Adrenal gland (tissue), 19 donors: ENCODE measurements at places on chromosomes 4 and X.

DNA sequence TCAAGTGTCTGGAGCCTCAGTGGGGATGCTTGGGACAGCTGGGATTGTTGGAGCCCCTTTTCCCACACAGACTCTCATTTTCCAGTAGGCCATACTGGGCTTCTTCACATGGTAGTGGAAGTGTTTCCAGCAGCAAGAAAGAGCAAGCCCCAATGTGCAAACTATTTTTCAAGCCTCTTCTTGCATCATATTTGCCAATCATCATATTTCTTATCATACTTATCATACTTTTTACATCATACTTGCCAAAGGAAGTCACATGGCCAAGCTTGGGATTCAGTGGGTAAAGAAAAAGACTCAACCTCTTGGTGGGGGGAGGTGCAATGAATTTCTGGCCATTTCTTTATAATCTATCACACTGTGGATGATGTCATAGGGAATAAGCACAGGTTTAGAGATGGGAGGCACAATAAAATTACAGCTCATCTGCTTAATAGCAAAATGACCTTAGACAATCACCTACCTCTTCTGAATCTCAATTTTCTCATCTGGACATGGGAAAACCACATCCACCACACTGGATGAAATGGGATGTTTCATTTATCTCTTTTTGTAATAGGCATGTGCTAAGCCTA, 174.2 kb downstream of the MID1IP1 start:
- DNase-seq: no peak

- DNase-seq: no peak
Measured at GRCh38 chrX:149010853-149011224, 494.3 kb downstream of the IDS start.

- no peak for DNase-seq
Measured at GRCh38 chr4:45692131-45692735, 431.6 kb downstream of the GABRG1 start.

DNA sequence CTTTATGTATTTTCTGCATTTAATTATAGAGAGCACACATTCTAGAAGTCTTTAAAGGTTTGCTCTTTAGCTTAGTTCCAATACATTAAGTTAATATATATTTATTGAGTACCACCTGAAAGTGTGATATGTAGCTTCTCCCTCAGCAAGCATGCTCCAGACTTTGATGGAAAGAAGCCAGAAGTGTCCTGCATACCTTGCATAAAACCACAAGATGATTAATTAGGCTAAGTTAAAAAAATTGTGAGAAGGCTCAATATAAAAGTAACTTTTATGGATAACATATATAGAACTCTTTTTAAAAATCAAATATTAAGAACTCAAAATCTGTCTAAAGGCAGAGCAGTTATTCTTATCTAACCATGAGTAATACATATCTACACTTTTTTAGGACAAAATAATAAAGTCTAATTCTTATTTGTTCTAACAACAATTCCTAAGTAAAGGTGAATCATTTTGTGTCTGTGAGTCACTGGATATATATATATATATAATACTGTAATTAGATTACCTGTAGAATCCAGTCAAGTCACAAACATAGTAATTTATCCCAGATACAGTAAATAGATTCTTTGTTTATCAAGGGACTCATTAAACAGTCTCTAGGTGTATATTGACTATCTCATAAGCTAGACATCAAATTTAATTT, 51.2 kb downstream of the INTS12 start:
- no peak for DNase-seq

GRCh38 chr4:150401083-150401687, 180.8 kb upstream of the MAB21L2 start:
- no peak for DNase-seq

GRCh38 chr4:164730705-164731393, 23.1 kb upstream of the SMIM31 start:
- no peak for DNase-seq

GRCh38 chr4:89307446-89308160, at the start of gene GPRIN3:
TSS of gene GPRIN3 (minus strand) at chr4:89307800. CDS start at chr4:89250110, 57,690 bp downstream.
- peak; percentile 44 for DNase-seq

DNA sequence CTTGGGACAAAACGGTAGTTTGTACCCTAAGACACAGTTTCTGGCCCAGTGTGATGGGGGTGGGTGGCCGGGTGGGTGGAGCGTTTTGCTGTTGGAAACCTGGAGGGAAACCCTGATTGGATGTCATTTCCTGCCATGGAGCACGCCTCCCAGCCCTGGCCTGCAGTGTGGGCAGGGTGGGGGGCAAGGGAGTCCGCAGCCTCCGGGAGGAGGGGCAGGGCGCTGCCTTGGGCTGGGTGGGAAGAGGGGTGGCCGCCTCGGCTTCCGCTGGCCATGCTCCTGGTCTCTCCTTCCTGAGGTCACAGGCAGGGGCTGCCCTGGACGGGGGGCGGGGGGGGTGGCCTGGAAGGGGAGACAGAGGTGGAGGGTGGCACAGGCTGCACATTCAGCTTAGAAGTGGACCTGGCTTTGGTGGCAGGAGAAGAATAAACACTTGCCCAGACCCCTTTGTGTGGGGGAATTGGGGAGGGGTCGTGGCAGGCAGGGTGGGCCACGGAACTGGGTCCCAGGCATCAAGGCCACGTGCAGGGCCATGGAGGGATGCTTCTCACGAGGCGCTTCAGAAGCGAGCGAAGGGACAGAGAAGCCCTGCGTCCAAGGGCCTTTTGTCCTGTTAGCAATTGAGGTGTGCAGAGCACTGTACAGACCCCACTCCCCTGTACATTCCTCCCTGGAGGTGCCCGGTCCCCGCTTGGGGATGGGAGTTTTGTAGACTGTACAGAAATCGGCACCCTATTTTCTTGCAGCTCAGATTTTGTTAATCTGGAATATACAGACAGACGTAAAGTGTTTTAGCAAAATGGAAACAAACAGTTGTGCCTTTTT, 6.2 kb downstream of the NAT8L start:
- no peak for DNase-seq

GRCh38 chr4:47334652-47335051, 128.8 kb downstream of the COMMD8 start:
- DNase-seq: no peak

DNA sequence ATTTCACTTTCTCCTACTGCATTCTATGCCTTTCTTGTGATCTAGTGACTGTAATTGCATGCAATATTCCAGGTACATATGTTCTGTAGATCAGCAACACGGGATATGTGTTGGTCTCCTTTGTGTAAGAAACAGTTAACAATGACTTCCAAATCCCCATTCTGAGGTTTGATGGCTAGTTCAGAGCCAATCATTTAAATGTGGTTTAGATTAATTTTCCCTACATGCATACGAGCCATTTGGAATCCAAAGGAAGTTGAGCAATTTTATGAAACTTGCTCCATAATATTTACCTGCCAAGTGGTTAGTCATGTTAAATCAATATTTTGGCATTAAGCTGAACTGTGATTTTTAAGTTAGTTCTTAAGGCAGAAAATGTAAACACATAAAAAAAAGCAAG, 172.8 kb upstream of the DCAF12L2 start:
- no peak for DNase-seq

GRCh38 chrX:49919617-49920016, 2.8 kb upstream of the CLCN5 start:
- DNase-seq: peak; percentile 78

DNA sequence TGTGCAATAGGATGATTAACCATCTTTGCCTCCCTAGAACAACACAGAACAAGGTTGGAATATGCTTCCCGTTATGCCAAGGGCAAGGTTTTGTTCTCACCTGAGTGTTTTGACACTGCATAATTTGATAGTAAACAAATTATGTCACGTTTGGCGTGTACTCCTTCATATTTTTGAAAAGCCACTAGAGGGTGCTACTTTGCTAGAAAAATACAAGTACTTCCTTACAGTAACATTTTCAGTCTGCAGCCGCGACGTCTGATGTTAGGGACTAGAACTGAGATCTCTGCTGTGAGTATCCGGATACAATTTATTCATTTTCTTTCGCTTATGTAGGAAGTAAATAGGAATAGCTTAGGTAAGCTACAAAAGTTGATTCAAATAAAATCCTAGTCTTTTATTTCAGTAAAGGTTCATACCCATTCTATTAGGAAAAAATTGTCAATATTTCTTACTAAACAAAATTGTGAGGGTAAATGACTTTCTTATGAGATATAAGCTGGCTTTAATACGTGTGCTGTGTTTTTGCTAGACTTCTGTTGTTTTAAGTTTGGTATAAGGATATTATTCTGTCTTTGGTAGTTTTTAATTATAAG, 181.1 kb upstream of the WDFY3 start:
- DNase-seq: peak; percentile 25

GRCh38 chr4:157992038-157992705, 180.7 kb downstream of the GASK1B start:
- DNase-seq: peak; percentile 76

DNA sequence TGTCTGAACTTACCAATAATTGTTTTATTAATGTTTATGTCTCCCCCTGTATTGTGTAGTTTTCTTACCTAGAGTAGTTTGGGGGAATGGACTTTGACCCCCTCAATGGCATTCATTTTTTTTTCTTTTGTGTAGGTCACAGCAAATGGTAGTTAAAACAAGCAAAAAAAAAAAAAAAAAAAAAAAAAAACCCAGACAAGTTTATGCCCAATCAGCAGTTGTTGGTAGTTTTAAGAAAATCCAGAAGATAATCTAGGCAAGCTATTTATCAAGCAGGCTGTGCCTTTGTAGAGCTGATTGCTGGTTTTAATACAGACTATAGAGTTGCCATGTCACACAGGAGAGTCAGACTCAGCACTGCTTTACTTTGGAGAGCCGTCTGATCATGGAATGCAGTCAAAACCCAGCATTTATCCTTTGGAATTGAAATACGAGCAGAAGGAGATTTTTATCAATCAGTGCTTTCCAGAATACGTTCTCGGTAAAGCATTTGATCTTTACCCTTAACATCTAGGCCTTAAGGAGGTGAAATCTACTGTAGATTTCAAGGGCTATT, 16.6 kb downstream of the DCUN1D4 start:
- no peak for DNase-seq
